ENCODE measurements at places on chromosomes 13 and 19. TPM values are rescaled to one million over a fixed set of nuclear protein-coding genes. Genes with fewer than 3 reads are reported as not detected.

DNA sequence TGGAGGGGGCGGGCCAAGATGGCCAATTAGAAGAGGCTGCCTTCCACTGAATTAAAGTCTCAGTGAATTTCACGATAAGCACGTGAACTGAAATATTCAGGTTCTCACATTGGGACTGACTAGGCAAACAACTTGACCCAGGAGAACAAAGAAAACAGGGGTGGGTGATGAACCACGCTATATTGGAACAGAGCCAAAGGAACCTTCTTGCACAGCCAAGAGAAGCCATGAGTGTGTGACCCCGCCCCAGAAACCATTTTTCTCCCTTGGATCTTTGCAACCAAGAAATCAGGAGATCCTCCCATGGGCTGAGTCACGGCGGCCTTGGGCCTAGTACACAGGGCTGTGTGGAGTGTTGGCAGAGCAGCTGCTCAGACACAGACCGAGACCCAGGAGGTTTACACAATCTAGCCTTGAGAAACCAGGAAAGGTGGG, 36.8 kb downstream of the ERICH4 start:
- no peak for DNase-seq

GRCh38 chr19:19319732-19320360, 463 bp downstream of the SUGP1 start:
- DNase-seq: no peak

Gene ZNF665
- total RNA-seq: 0.15 TPM

Gene TJP3
- not detected for total RNA-seq

GRCh38 chr13:56352361-56352760, 788.4 kb upstream of the PRR20A start:
- DNase-seq: no peak

- no peak for DNase-seq
Observed at GRCh38 chr13:49315036-49315565, 67.4 kb downstream of the CDADC1 start.

Gene CRB3
- total RNA-seq: not detected

DNA sequence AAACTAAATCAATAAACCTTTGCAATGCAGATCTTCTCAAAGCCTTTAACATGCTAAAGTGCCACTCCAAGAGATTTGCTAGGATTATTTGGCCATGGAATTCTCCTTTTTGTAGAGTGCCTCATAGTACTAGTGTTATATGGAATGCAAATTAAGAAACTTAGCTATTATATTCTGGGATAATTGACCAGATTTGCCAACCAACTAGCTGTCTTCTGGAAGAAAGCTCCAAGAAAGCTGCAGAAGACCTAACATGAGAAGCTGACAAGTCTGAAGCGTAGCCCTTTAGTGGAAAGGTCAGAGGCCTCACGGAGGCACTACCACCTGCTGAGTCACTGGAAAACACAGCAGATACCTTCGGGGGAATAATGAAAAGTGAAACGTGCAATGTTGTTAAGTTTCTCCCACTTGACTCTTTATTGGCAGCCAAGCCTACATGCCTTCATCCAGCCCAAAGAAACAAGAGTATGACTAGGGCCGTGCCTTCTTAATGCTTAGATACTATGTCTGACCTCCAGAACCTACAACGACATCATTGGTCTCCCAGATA, 29.8 kb upstream of the KATNAL1 start:
- no peak for DNase-seq

DNA sequence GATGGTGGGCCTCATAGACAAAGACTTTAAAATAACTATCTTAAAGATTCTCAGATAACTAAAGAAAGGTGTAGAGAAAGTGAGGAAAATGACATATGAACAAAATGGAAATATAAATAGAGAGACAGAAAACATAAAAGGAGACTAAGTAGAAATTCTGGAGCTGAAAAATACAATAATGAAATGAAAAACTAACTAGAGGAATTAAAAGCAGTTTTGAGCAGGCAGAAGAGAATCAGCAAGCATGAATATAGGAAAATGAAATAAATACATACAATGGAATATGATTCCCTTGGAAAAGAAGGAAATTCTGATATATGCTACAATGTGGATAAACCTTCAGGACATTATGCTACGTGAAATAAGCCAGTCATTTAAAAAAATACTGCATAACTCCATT, 3.9 kb downstream of the EEF1AKMT1 start:
- DNase-seq: no peak

Measured in HFFc6 (cell line).